ENCODE measurements at places on chromosomes 16 and 17. TPM values are rescaled to one million over a fixed set of nuclear protein-coding genes. Genes with fewer than 3 reads are reported as not detected.

Gene SEPTIN12
- total RNA-seq, result not detected

Gene UTS2R
- not detected for total RNA-seq

DNA sequence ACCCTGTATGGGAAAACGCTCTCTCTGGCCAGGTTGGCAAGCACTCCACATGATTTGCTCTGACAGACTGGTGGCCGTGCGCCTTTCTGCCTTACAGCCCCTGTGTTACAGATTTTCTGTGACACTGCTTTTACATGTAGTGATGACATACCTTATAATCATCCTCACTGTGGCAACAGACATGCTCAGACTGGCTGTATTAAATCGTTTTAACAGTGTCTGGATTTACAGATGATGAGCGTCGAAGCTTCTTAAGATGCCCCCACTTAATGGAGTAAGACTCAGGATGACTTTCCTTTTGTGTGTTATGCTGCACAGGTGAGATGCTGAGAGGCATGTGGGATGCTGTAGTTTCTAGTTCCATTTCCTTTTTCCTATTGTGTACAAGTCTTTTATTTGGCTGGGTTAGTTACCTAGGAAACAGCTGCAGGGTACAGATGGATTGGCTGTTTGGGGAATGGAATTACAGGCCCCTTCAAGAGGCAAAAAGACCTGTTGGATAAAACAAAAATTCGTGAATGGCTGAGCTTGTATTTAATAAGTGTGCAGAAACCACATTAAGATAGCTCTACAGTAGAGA is 20.9 kb upstream of the VWA3A start:
- DNase-seq, result no peak

DNA sequence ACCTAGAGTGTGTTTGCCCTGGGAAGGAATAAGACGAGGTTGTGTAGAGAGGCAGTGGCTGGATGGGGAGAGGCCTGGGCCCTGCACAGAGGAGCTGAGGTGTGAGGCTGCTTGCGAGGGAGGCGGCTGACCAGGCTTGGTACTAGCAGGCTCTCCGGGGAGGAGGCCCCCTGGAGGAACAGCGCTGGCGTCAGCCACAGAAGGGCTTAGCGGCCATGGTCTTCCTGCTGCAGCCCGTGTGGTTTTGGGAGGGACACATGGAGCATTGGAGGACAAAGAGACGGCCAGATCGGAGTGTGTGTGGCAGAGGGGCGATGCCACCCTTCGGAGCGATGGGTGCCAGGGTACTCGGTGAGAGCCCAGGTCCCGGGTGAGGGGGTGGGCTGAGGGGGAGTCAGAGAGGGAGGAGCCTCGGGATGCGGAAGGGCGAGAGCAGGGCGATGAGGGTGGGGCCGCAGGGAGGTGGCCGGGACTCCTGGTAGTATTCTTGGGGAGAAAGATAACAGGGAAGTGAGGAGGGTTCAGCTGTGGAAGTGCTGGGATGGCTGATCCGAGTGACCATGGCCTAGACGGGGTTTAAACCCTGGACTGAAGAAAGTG is 8.3 kb downstream of the BANP start:
- DNase-seq, result no peak

GRCh38 chr16:87707097-87707496 is 58.7 kb downstream of the KLHDC4 start:
- no peak for DNase-seq

DNA sequence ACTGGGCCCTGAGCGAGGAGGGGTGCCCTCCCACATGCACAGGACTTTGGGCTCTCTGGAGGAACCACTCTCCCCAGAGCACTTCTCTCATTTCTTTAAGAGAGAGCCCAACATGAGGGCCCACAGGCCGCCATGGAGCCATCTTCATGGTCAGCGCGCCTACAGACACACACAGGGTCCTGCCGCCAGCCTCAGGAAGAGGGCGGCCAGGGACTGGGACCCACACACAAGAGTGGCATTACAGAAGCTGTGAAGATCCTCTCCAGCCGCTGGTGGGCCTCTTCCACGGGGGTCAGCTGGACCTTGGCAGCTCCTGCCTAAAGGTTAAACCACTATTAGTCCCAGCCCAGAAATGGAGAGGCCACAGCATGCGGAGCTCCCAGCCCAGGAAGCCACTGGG is 54.5 kb downstream of the MYO18A start:
- DNase-seq, result no peak

Measured in Daoy (cell line).